GOT3 (cell line): ENCODE measurements at places on chromosomes 11 and 22.

DNA sequence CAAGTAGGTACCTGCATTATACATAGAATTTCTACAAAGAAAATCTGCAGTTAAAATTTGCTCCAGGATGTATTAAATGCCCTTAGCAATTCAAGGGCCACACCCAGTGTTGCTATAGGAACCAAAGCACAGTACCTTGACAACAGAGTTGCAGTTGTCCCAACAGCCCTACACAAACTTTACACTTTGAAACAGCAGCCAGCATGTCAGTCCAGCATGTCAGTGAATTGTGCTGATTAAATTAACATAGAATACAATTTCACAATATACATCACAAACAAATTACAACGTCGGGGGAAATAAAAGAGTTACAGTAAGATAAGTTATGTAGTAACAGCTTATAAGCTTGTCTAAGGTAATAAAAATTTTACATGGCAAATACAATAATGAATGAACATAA, 389.2 kb downstream of the SOX6 start:
- DNase-seq, result no peak

DNA sequence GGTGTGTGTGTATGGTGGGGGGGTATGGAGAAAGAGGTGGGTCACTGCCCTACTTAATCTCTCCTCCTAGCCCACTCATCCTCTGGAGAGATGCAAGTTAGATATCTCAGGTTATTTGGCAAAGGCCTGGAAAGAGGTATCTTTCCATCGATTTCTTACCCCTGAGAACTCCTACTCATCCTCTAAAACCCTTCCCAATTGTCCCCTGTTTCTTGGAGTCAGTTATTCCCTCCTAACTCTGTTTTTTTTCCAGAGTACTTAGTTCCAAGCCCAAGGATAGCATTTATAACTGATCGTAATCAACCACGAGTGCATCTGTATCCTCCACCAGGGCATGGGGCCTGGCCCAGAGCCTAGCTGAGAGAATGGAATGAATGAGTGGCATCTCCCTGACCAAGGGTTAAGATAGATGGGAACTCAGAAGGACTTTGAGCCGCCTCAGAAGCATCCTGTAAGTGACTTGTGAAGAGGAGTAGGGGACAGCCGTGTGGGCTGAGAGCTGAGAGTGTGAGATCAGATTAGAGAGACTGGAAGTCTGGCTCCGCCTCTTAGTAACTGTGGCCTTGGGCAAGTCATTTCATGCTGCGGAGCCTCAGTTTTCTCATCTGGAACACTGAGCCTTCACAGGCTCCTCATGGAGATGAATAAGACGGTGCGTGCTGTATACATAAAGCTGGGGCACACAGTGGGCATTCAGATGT, 16.2 kb downstream of the CD6 start:
- no peak for DNase-seq

- DNase-seq, result no peak
Observed at GRCh38 chr11:129917231-129917630, 21.9 kb upstream of the NFRKB start.

DNA sequence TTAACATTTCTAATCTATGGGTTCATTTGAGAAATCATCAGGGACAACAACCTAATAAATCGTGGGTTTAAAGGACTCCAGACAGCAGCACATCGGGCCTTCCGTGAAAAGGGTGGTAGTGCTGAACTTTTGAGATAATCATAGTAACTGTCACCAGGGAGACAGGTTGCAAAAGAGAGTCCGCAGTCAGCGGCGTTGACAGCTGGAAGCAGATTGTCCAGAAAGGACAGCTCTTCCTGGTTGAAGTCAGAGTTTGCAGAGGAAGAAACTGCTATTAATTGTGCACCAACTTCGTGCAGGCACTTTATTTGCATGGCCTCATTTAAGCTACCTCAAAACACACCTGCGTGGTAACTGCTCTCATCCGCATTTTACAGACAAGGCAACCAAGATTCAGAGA, 20.5 kb upstream of the ISX start:
- DNase-seq, result no peak

DNA sequence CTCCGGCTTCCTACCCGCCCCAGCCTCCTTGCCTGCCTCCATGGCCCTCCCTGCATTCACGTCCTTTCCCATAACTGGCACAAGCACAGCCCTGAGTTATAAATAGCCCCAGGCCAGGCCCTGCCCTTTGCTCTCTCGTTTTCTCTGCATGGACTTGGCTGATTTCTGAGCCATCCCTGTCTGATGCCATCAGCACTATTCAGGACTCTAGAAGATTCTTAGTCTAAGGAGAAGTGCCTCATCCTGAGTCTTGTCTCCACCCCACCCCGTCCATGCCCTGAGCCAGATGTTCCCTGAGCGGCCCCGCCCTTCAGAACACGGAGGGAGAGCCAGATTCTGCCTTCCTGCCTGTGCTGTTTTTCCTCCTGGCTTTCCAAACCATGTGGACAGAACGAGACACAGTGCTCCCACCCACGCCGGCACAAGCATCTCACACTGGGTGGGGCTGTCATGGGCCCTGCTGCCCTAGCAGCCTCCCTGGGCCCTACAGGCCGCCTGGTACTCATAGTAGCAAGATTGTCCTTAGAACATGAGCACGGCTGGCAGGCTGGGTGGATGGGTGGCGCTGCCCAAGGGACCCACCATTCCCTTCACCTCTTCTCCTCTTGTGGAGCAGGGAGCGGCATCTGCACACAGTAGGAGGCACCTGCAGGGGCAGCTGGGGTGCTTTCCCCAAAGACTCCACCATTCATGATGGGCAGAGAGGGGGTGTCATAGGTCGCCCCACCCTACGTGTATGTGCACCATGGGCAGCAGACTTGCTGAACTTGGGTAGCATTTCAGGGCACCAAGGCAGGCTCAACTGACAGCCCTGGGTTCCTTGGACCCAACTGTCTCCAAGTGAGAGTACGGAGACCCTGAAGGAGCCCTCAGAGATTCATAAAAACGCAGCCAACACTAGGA, 76.9 kb downstream of the BCR start:
- DNase-seq, result no peak

DNA sequence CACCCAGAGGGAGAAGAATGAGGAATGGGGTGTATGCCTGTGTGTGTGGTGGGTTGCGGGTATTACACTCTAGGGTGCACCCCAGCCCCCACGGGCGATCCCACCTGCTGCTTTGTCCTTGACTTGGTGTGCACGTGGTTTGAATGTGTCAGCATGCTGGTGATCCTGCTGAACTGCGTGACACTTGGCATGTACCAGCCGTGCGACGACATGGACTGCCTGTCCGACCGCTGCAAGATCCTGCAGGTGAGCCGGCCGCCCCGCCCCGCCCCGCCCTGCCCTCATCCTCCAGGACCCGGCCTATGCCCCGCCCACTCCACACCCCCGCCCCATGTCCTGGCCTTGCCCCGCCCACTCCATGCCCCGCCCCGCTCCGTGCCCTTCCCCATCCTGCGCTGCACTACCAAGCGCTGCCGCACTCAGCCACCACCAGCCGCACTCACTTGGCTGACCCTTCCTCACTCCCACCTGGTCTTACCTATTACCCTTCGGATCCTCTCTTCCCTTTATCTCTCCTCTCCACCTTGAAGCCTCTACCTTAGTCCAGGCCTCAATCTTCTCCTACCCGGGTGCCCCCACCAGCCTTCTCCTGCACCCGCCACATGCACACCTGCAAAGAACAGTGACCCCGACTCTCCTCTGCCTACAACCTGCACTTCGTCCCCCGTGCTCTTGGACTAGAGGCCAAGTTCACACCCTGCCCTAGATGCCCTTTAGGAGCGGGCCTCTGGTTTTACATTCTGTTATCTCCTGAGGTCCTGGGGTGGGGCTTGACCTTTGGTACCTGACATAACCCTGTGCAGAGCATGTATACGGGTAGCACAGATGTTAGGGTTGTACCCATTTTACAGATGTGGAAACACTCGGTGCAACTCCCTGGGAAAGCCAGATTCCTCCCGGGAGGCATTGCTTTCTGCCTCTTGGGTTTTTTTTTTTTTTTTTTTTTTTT, 27.7 kb downstream of the CACNA1I start:
- no peak for DNase-seq

GRCh38 chr11:61477727-61478148, 30.8 kb upstream of the LRRC10B start:
- DNase-seq, result no peak

GRCh38 chr11:82986446-82986845, 84.9 kb downstream of the DDIAS start:
- no peak for DNase-seq

DNA sequence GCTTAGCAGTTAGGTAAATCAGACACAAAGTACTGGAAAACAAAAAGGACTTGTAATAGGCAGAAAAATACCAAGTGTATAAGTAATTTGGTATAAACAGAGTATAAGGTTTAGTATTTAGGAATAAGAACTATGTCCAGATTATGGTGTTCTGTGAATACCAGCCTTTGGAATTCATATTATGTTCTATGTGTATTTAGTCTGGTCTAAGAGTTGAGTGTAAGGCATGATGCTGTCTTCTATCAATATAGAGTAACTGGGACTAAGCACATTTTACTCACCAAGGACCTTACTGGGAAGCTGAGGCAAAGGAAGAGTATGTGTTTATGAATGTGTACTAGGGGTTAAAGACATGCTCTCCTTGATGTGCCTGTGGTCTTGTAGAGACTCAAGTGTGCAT, 9.5 kb downstream of the SDHD start:
- no peak for DNase-seq

DNA sequence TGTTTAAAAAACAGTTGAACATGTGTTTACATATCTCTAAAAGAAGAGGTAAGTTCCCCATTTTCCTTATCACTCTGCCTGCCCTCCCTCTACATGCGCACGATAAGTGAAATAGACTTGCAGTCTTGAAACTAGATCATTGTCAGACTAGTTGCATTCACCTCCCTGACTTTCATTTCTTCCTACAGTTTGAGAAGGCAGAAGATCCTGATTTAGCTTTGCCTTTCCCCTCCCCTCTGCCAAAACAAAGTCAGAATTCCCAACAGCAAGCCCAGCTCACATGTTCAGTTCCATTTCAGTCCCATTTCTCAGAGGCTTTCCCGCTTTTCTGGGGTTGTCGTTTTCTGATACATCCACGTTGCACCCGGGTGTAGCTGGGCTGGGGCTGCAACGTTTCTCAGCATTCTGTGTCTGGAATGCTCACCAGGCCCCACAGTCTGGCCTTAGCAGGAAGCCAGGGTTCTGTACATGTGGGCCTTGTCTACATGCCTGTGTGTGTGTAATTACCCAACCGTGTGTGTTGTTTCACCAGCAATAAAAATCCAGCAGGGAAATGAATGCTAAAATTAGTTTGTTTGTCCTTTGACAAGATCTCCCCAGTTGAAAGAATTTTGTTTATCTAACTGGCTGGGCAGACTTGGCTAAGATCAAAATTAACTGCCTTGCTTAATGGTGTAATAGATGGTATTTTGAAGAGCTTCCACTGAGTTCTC, 179.2 kb downstream of the DBX1 start:
- DNase-seq, result no peak

- DNase-seq, result no peak
Observed at GRCh38 chr11:61654397-61654829, 25.8 kb upstream of the DAGLA start.

DNA sequence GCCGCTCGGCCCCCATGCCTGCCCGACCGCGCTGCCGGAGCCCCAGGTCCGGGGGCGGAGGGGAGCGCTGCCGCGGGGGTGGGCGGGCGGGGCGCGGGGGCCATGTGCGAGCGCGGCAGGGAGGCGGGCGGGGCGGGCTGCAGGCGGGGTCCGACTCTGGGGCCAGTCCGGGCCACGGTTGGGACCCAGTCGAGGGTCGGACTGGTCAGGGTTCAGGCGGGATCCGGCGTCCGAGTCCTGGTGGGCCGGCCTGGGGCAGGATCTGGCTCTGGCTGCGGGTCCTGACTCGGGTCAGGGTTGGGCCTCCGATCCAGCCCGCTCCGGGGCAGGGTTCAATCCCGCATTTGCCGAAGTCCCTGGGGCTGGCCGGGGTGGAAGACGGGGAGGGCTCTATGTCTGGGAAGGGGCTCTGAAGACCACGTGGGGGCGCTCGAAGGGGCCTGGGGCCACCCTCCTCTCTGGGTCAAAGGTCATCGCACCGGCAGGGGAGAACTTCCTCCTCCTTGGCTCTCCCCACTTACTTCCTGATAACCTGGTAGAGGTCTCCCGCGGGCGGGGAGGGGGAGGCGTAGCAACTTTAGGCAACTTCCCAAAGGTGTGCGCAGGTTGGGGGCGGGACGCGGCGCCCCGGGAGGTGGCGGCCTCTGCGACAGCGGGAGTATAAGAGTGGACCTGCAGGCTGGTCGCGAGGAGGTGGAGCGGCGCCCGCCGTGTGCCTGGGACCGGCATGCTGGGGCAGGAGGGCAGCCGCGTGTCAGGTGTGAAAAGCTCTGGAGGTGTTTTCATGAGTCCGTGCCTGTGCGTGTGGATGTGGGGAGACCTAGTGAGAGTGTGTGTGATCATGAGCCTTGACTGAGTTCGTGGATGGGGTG, 603 bp downstream of the ESRRA start:
- DNase-seq, result no peak

GRCh38 chr11:2804701-2805387, 80.7 kb downstream of the CDKN1C start:
- no peak for DNase-seq

DNA sequence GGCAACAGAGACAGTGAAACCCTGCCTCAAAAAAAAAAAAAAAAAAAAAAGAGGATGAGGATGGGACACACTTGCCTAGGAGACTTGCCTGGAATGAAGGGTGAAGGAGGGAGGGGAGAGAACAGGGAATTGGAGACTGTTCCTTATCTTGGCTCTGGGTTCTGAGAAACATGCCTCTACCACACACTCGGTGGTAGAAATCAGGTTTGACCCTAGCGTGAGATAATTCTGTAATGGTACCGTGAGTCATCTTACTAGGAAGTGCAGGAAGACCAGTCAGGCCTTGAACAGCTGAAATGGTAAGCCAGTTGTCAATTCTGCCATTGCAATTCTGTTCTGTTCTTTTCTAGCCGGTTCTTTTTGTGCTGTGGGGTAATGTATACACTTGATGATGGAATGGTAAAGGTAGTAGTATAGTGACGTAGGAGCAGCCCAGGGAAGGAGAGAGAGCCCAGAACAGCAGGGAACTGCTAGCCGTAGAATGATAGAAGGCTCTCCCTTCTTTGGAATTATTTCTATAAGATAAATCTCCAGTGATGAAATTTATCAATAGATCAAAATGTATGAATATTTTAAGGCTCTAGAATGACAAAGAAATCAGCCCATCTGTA, 3.9 kb upstream of the AMBRA1 start:
- no peak for DNase-seq

GRCh38 chr22:44026630-44027511, 2.8 kb downstream of the PARVB start:
- no peak for DNase-seq

DNA sequence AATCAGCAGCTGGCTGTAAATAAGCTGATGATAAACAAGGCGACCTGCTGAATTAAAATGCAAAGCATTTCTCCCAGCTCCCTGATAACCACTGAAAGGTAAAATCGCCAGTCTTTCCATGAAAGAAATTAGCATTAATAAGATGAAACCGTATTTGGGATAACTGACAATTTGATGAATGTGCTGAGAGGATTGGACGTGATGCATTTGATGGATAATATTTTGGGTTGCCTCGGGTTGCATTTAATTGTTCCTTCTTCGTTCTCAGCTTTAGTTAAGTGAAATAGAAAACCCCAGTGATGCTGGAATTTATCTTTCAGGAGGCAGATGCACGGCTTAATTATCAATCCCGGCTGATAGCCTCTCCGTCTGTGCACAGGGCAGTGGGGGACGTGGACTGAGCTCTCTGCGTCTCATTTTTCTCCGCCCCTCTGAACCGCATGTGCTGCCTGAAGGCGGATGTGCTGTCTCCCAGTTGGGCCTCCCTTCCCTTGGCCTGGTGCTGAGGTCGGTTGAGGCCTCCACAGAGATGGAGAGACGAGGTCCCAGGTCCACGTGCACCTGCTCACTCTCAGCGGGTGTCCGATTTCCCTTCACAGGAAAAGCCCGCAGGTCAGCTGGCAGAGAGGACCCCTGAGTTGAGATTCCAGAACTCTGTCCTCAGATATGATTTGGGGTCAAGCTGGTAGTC, 846.2 kb downstream of the BRD1 start:
- no peak for DNase-seq
